Fibroblast of skin of right quadriceps (primary cell): ENCODE measurements at places on chromosomes 1 and 21.
A peak's percentile ranks its signal among the peaks of the same experiment; 100 is the strongest.

DNA sequence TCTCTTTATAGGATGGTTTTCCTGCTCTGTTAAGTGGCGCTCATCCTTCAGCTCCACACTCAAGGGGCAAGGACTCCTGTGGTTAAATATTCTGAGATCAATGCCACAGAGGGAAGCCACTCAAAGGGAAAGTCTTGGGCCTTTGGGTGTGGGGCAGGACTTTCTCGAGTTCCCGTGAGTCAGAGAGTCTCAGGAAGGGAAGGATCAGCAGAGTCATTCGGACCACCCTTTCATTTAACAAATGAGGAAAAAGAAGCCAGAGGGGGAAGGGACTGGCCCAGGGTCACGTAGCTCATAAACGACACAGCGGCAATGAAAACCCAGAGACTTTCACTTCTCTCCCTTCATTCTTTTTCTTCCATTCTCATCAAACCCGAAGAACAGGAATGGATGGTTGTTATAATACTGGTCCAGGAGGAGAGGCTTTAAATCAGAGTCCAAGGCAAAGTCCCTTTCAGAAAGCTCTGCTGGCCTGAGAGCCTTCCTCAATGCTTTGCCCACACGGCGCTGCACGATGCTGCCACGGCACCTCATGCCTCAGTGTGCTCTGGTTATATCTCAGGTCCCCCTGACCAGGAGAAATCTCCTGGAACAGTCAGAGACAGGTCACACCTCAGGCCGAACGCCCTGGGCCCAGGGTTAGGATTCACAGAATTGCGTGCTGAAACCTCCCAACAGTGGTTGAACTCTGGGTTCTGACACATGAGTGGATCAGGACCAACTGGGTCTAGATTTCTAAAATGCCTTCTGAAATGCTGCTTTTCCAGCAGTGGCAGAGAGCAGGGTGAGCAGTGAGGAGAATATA lies 65.3 kb downstream of the TENT5C start:
- DNase-seq, result peak; percentile 9

GRCh38 chr21:43298546-43299440 lies 128.1 kb downstream of the SIK1 start:
- no peak for DNase-seq

GRCh38 chr21:16571594-16571993 lies 841.8 kb downstream of the USP25 start:
- no peak for DNase-seq

- no peak for DNase-seq
These were observed 148.8 kb upstream of the CAMK1G start for GRCh38 chr1:209434631-209435217.

GRCh38 chr1:61202854-61203598 lies 120.7 kb downstream of the NFIA start:
- DNase-seq, result peak; percentile 62

- DNase-seq, result no peak
These were observed 49.3 kb downstream of the SH3GLB1 start for GRCh38 chr1:86753700-86754099.
